ENCODE measurements at places on chromosomes 12 and 14.

GRCh38 chr12:130870442-130871285 is 1.2 kb upstream of the RAN start:
- DNase-seq = peak; percentile 40

GRCh38 chr12:117567644-117568216 is 206.3 kb upstream of the NOS1 start:
- DNase-seq = no peak

- no peak for DNase-seq
Measured at GRCh38 chr14:71185637-71186036, 278.4 kb downstream of the PCNX1 start.

- DNase-seq = no peak
Measured at GRCh38 chr12:41743835-41744234, 400.8 kb downstream of the GXYLT1 start.

DNA sequence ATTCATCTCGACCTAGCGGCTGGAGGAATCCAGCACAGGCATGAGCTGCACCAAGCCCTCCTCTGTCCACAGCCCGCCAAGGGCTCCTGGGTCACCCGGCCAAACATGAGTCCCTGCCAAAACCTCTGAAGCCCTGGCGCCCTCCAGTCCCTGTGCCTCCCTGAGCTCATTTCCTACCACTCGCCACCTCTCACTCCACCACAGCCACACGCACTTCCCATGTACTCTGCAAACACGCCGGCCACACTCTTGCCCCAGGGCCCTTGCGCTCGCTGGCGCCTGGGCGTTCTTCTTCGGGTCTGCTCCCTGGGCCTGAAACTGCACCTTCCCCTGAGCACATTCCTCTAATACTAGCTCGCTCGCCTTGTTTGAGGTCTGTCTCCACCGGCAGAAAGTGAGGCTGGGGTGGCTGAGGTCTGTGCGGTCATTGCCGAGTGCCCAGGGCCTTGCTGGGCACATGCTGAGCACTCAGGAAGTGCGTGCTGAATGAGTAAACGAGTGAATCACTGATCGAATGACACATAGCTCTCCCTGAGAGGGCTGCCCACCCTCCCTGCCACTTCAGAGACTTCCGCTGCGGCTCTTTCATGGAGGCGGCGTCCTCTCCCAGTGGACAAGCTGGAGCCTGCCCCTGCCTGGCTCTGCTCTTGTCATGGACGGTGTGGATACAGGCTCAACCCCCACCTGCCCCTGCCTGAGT is 33.7 kb upstream of the DLK1 start:
- DNase-seq = no peak

GRCh38 chr12:123475246-123475703 is 17.3 kb downstream of the SNRNP35 start:
- no peak for DNase-seq

DNA sequence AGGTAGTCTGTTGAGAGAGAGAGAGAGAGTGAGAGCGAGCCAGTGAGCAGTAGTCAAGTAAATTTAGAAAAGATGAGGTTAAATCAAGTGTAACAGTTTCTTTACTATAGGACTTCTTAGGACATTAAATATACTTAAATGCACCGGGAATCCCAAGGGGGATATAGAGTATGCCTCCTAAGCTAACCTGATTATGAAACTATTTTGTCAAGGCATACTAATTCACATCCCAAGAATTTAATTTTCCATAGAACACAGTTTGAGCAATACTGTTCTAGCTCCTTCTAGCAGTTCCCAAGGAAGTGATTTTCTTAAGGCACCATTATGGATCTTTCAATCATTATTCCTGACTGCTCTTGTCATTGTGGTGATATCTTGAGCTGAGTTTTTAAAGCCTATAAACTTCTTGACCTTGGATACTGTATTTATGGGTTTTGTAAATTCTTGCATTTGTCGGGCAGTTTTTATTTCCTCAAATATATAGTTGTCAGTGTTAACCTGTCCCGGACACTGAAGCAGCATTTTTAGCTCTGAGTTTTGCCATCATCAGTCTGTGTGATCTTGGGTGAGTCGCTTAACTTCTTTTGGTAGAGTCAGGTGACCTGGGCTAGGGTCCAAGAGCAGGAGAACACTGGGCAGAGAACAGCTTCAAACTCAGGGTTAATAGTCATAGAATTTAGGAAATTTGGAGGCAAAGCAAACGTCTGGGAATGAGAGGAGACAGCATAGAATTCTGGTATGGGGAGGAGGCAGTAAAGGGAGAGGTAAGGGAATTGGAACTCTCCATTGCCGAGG is 196.5 kb upstream of the FRMD6 start:
- DNase-seq = no peak

GRCh38 chr14:22536853-22537338 is 52.1 kb downstream of the DAD1 start:
- DNase-seq = peak; percentile 80

- no peak for DNase-seq
Measured at GRCh38 chr12:55935738-55936151, 4.8 kb downstream of the DGKA start.

DNA sequence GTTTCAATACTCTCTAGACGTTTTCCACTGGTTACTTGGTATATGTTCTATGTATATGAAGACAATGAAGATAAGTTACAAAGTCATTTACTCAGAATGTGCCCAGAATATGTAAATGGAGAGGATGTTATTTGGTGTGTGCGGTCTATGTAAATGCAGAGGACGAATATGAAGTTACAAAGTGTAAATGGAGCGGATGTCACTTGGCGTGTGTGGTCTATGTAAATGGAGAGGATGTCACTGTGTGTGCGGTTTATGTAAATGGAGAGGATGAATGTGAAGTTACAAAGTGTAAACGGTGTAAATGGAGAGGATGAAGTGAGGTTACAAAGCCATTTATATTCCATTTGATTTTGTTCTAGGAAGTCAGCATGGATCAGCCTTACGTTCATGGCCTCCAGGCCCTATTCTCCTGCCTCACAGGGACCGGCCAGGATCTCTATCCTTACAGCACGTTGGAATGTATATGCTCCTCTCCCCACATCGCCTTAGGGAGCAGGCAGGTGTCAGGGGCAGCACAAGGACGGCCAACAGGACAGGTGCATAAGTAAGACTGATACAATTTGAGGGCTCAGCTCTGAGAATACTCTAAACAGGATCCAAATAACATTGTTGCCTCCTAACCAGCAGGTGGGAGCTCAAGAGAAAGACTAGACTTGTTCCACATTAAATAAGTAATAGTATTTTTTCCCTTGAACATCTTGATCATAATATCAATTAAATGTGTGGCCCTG is 42.4 kb downstream of the GLRX5 start:
- DNase-seq = no peak

GRCh38 chr12:65536876-65537681 is 258.6 kb downstream of the MSRB3 start:
- DNase-seq = no peak

- no peak for DNase-seq
Measured at GRCh38 chr14:50186107-50186506, 45.3 kb downstream of the SOS2 start.

Measured in activated T-helper 1 cell treated with anti-CD3 and anti-CD28 coated beads, Interleukin-12 subunit alpha, Interleukin-12 subunit beta, Interleukin-2, Interleukin-4 antibody, amounts not matched to agents 30 ng/mL and 10 ng/mL and 1 ng/mL, durations not matched to agents 14 hours and 24 hours and 36 hours (primary cell).